ENCODE measurements at places on chromosomes 6 and 20. TPM values are rescaled to one million over a fixed set of nuclear protein-coding genes. Genes with fewer than 3 reads are reported as not detected.
A peak's percentile ranks its signal among the peaks of the same experiment; 100 is the strongest.

- DNase-seq: no peak
These were observed 183.2 kb downstream of the HIVEP2 start for GRCh38 chr6:142761756-142762155.

Gene MUC22
- not detected for total RNA-seq

Gene CTCFL
- total RNA-seq: not detected

DNA sequence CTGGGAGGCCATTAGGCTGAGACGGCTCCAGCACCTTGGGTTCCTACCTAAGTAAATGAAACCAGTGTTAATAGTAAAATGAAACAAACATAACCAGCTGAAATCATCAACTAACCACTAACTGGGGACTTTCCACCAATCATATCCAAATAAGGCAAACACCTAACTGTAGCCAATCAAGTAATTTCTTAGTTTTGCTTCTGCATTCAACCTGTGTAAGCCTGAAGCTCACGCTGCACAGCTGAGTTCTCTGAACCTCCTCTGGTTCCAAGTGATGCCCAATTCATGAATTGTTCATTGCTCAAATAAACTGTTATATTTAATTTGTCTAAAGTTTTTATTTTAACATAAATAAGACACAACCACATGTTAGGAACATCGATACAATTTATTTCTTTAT lies 22.5 kb downstream of the KLHL32 start:
- DNase-seq: no peak

DNA sequence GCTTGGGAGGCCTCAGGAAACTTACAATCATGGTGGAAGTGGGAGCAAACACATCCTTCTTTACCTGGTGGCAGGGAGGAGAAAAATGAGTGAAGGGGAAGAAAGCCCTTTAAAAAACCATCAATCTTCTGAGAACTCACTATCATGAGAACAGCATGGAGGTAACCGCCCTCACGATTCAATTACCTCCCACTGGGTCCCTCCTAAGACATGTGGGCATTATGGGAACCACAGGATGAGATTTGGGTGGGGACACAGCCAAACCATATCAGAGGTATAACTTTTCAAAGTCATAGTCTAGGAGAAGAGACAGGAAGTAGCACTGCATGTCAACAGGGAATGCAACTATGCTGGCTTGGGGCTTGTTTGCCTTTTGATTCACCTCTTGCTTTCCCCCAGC lies 59.9 kb upstream of the DTNBP1 start:
- no peak for DNase-seq

DNA sequence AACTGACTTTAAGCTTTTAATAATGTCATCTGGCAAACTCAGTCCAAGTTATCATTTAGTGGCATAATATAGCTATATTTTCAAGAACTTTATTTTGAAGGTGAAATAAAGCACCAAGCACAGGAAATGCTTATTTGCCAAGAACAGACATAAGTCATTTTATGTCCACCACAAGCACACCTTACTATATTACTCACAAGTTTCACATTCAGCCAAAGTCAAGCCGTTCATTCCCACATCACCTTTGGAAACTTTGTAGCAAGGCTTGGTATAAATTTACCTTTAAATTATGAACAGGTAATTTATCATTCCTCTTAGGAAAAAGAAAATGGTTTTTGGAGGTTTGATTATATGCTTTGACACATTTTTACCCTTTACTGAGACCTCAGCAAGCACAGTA lies 236.8 kb upstream of the FKBP1C start:
- DNase-seq: no peak

- no peak for DNase-seq
These were observed 86.5 kb downstream of the SERAC1 start for GRCh38 chr6:158081657-158081935.

GRCh38 chr6:5211492-5211891 lies 49.3 kb downstream of the LYRM4 start:
- DNase-seq: no peak

Gene EYA4
- 5.2 TPM for total RNA-seq

DNA sequence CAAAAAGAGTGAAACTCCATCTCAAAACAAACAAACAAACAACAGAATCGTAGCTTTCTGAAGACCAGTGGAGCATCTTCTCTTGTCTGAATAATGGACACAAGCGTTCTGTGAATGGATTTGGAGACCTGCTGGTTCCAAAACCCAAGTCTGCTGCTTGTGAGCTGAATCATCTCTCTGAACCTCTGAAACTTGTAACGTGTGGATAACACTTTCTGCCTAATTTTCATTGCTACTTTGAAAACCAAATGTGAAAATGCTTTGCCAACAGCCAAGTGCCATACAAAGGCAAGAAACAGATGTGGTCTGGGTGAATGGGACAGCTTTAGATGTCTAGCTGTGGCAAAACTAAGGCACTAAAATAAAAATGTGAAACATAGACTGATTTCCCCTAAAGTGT lies 44.3 kb downstream of the PHACTR1 start:
- no peak for DNase-seq

- DNase-seq: no peak
These were observed 46.0 kb downstream of the ZFP64 start for GRCh38 chr20:52145587-52145986.

Gene VGLL2
- total RNA-seq: not detected

DNA sequence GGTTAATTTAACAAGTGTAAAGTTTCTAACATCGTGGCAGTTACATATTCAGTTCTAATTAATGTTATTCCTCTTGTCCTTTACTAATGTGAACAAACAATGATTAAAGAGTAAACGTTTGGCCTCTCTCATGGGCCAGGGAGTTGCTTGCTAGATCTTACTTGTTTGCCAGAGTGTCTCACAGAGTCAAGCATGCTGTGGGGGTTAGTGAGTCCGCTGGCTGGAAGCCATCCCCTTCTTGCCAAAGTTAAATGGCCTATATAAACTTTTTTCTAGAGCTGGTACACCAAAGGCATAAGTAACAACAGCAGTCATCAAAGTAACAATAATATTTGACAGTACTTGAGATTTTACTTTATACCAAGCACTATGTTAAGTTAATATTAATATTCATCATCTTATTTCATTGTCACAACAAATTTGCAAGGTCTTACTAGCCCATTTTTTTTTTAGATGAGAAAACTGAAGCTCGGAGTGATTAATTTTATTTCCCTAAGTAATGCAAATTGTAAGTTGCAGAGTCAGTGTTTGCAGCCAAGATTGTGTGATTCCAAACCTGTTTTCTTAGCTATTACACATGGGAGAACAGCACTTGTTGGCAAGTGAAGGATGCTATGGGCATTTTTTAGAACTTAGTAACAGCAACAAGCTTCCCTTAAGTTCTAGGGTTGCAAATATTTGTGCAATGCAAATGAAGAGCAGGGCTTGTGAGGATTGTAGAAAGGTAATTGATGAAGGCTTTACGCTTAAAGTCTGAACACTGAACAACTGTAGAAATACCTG lies 224.5 kb downstream of the RFPL4B start:
- peak; percentile 8 for DNase-seq

GRCh38 chr6:169251371-169251802 lies 2.3 kb downstream of the THBS2 start:
- DNase-seq: no peak

Gene NECAB3
- 59.2 TPM for total RNA-seq

Gene C6orf58
- not detected for total RNA-seq

GRCh38 chr6:55636406-55637102 lies 57.6 kb upstream of the HMGCLL1 start:
- DNase-seq: no peak

- peak; percentile 35 for DNase-seq
These were observed at the start of gene SLC23A2 for GRCh38 chr20:5001174-5002076. Gene SLC23A2, minus strand, starts transcription at chr20:5001510. Its CDS starts 68,948 bp downstream, at chr20:4932562.

DNA sequence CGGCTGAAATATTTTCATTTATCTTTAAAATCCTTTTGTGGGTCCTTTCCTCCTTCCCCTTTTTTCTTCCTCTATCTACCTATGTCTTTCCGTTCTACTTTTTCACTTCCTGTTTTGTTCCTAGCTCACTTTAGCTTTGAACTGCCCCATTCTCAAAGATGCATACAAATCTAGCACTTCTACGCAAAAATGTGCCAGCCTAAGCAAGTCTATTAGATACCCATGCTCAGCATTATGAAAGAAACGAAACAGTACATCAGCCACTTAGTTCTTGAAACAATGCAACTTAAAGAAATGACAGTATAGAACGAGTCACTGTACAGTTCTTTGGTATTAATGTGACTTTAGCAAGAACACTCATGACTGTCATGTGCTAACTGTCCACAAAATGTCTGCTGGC lies 47.3 kb upstream of the MARCKS start:
- DNase-seq: no peak

Gene VWA7
- total RNA-seq: 22.1 TPM

GRCh38 chr6:118940770-118941169 lies 5.8 kb upstream of the MCM9 start:
- no peak for DNase-seq

GRCh38 chr6:161037873-161038228 lies 46.3 kb downstream of the MAP3K4 start:
- DNase-seq: no peak

- no peak for DNase-seq
These were observed 41.7 kb downstream of the PLAGL1 start for GRCh38 chr6:143966312-143966711.

Gene WFDC9
- total RNA-seq: not detected

Gene BCLAF1
- 202 TPM for total RNA-seq

Gene ANKEF1
- total RNA-seq: 2.4 TPM

Gene C6orf52
- total RNA-seq: 3.3 TPM

- no peak for DNase-seq
These were observed 175.0 kb downstream of the CARMIL1 start for GRCh38 chr6:25454136-25454535.

Gene HLA-DQB2
- total RNA-seq: not detected

Gene SMIM26
- 44.8 TPM for total RNA-seq

DNA sequence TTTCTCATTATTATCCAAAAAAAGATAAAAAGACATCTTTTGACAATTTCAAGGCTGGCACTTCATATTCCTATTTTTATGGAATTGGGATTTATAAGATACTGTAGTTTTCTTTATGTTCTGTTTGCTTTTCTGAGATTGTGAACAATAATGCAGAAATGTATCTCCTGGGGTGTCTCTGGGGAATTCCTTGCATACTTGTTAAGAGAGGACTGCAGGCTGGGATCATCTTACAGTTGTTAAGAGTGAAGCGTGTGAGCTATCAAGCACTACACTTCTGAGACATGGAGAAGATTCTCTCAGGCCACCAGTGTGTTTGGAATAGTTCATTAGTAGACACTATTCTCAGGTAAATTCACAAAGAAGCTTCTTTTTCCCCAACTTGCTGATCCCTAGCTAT lies 963.3 kb upstream of the GJE1 start:
- no peak for DNase-seq

GRCh38 chr6:35073211-35073610 lies 67.9 kb downstream of the TCP11 start:
- DNase-seq: no peak

- no peak for DNase-seq
These were observed 80.4 kb upstream of the ZNF184 start for GRCh38 chr6:27553123-27553904.

GRCh38 chr6:3762359-3762758 lies 10.8 kb upstream of the PXDC1 start:
- no peak for DNase-seq

Gene TRIM40
- not detected for total RNA-seq

GRCh38 chr6:112198582-112198981 lies 55.8 kb downstream of the LAMA4 start:
- no peak for DNase-seq

DNA sequence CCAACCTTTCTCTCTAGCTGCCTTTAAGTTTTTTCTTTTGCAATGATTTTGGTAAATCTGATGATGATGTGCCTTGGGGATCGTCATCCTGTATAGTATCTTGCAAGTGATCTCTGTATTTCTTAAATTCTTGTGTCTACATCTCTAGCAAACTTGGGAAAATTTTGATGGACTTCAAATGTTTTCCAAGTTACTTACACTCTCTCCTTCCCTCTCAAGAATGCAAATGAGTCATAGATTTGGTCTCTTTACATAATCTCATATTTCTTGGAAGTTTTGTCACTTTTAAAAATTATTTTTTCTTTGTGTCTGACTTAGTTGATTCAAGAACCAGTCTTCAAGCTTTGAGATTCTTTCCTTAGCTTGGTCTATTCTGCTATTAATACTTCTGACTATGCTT lies 176.4 kb downstream of the TBC1D32 start:
- no peak for DNase-seq

Gene DEFB132
- not detected for total RNA-seq

GRCh38 chr6:2578767-2579166 lies 172.0 kb downstream of the MYLK4 start:
- no peak for DNase-seq

- no peak for DNase-seq
These were observed 112.6 kb downstream of the SASH1 start for GRCh38 chr6:148455225-148455624.

DNA sequence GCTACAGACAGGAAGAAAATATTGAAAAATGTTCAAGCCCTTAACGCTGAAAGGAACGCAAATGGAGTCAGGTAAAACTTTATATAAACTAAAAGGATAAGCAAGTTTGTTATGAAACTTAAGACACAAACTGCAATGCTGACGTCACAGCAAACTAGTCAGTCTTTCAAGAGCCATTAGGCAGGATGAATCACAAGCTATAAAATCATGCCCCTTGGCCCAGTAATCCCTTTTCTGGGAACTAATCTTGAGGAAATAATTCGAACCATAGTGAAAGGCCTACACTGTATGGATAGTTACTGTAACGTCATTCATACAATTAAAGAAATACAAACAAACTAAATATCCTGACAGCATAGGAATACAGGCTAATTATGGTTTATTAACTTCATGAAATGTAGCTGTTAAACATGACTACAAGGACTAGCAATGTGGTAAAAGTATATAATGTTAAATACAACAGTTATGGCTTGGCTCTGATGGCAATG lies 42.7 kb upstream of the HINT3 start:
- no peak for DNase-seq

GRCh38 chr6:36109092-36109491 lies 21.2 kb upstream of the MAPK13 start:
- DNase-seq: no peak

GRCh38 chr20:22492497-22492896 lies 91.9 kb downstream of the FOXA2 start:
- no peak for DNase-seq

- DNase-seq: no peak
These were observed 71.5 kb downstream of the HFE start for GRCh38 chr6:26158581-26159356.

DNA sequence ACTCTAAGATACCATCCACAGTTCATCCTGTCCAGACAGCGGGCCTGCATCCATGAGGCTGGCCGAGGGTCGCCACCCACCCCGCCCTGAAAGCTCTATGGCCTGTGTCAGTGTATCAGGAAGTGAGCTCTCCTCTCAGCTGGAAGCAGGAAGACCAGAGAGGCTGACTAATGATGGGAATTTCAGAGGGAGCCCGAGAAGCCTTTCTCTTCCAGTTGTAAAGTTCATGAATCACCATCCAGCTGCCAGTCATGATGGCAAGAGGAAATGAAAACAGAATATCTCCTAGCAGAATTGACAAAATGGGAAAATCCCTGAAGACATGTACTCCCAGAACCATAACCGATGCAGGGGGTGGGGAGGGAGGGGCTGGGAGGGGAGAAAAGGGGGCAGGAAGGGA lies 109.6 kb upstream of the RPS6KA2 start:
- no peak for DNase-seq
